ENCODE measurements at places on chromosomes 3 and 15.

DNA sequence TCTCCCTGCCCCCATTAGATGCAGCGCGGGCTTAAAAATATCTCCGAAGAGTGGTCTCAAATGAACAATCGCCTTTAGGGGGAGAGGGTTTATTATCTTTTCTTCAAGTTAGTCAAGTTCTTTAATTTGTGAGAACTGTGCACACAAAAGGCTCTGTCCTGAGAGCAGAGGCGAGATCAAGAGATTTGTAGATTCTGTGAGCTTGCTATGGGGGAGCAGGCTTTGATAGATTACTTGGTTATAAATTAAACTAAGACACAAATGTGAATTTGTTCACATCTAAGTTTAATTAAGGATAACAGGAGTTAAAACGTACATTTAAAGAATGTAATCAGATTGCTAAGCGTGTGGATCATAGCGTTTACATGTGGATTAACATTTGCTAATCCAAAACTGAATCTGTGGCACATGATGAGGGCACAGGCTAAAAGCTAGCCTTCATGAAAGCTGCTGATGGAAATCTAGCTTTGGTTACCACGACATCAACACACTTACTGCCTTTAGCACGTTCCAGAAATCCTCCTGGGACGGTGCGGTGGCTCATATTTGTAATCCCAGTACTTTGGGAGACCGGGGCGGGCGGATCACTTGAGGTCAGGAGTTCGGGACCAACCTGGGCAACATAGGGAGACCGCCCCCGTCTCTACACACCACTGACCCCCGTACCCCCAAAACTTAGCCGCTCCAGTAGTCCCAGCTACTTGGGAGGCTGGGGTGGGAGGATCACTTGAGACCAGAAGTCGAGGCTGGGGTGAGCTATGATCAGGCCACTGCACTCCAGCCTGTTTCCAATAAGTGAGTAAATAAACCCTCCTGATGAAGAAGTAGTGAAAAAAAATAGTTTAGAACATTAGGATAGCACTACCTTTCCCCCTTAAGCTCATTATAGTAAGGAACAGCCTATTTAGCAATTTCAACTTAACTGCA lies 1.0 kb upstream of the PRTG start:
- no peak for DNase-seq

- no peak for DNase-seq
Measured at GRCh38 chr3:141530415-141530768, 43.6 kb downstream of the RASA2 start.

- DNase-seq = no peak
Measured at GRCh38 chr3:140763532-140763931, 85.7 kb downstream of the TRIM42 start.

DNA sequence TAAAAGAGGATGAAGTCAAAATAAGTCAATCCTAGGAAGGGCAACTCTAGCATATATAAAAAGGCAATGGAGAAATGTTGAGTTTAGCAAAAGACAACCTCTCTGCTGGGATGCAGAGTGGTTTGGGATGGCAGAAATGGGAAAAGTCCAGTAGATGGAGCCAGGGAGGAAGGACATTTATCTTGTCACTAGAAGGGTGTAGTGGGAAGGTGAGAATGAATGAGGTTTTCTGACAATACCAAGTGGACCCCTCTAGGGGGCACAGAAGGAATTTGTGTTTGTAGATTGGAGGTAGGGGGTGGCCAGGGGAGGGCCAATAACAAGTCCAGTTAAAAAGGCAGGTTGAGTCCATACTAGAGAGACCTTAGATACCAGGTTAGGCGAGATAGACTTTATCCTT lies 80.0 kb downstream of the THSD4 start:
- DNase-seq = no peak

- DNase-seq = no peak
Measured at GRCh38 chr3:71469138-71469435, 114.4 kb downstream of the FOXP1 start.

DNA sequence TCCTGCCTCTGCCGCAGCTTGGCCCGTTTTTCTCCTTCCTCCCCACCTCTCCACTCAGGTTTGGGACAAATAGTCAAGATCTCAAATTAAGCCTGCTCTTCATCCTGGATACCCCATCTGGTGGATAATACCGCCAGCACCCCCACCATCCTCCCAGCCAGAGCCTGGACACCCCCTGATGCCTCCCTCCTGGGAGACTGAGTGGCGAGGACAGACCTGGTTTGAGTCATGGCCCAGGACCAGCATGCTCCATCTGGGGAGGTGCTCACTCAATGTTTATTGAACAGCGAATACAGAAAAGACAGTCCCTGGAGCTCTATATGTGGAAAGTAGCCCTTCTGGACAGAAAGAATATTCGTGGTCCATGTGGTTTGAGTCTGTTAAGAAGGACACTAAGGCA lies 23.3 kb downstream of the CTSH start:
- no peak for DNase-seq

GRCh38 chr15:100725121-100726069 lies 123.0 kb downstream of the ASB7 start:
- no peak for DNase-seq

DNA sequence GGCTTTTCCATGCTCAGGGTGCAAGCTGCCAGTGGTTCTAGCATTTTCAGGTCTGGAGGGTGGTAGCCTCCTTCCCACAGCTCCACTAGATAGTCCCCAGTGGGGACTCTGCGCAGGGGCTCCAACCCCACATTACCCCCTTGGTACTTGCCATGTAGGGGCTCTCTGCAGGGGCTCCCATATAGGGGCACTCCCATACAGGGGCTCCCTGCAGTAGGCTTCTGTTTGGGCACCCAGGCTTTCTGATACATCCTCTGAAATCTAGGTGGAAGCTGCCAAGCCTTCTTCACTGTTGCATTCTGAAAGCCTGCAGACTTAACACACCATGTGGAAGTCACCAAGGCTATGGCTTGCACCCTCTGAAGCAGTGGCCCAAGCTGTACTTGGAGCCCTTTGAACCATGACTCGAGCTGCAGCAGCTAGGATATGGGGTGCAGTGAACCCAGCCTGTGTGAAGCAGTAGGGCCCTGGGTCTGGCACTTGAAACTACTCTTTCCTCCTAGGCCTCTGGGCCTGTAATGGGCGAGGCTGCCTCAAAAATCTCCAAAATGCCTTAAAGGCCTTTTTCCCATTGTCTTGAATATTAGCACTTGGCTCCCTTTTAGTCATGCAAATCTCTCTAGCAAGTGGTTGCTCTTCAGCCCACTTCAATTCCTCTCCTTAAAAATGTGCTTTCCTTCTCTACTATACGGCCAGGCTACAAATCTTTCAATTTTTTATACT lies 96.4 kb downstream of the TPRA1 start:
- DNase-seq = no peak

- DNase-seq = no peak
Measured at GRCh38 chr3:193305356-193305755, 64.3 kb downstream of the PLAAT1 start.

DNA sequence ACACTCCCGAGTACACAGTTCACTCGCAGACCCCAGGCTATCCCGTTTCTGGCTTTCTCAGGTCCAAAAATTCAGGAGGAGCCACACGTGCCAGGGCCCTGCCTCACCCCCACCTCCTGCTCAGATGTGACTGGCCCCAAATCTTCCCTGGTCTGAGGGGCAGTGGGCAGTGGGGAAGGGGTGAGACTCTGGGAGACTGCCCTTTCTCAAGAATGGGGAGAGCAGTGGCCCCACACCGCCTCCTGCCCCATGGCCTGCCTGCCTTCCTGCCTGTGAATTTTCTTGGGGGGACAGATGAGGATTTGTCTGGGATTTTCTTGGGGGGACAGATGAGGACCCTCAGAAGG lies 174.6 kb downstream of the MEGF11 start:
- DNase-seq = no peak

DNA sequence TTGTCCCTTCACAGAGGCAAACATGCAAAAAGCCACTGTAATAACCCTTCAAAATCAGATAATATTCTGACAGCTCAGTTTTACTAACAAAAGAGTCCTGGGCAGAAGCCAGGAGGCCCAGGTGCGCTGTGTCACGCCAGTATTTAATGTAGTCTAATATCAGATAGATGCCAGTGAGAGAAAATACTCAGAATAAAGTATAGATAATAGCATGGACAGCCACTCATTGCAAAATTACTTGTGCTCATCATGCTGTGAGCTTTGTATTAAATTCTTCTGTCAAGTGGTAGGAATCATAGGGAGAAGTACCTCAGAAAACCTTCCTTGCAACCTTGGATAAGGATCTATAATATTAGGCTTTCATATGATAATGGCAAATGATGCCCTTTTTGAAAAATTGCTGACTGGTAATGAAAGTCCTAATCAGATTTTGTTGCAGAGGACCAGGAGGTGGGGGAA lies 1154.3 kb downstream of the ROBO1 start:
- no peak for DNase-seq

GRCh38 chr3:82654708-82655107 lies 893.3 kb upstream of the GBE1 start:
- DNase-seq = no peak
